HTR-8/SVneo (cell line): ENCODE measurements at places on chromosomes 5 and 9.

DNA sequence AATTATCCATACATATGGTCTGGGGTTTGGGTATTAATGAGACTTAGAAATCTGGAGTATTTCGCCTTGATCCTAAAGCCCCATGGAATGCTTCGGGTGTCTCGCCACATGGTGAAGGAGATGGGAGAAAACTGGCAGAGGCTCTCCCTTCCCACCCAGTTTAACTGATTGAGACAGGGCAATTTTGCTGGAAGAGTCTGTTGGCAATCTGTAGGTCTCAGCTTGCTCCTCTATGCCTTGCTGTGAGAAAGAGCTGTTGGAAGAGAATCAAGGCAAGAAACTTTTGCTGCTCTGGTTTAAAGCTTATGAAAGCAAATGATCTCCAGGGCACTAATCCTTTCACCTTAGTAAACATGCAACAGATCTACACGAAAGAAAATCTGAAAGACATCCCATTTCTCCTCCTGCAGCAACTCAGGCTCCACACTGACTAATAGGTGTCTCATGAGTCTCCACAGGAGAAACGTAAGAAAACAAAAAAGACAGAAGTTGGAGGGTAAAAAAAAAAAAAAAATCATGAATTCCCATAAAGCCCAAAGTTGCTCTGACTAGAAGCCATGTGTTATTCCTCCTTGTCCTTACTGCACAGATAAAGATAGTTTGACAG is 369.9 kb downstream of the EFNA5 start:
- no peak for DNase-seq

DNA sequence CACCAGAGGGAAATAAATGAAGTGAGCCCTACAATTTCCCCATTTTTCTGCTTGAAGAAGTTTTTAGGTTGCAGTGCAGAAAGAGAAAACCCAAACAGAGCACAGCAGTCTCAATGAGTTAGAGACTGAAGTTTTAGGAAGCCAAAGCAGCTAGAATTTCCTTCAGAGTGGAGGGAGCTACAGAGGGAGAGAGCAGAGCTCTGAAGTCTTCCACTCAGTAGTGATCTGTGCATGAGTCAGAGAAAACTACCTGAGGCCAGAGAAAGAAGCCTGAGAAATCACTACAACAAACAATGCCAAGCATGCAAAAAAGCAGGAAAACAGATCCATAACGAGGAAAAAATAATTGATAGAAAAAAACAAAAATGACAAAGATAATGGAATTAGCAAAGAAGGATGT is 17.9 kb upstream of the NDUFB6 start:
- DNase-seq, result no peak

GRCh38 chr9:97322105-97322504 is 14.6 kb downstream of the CCDC180 start:
- DNase-seq, result no peak

- DNase-seq, result peak; percentile 72
Measured at GRCh38 chr9:36328798-36329411, 70.7 kb upstream of the GNE start.
